ENCODE measurements at places on chromosomes 6 and 20.

DNA sequence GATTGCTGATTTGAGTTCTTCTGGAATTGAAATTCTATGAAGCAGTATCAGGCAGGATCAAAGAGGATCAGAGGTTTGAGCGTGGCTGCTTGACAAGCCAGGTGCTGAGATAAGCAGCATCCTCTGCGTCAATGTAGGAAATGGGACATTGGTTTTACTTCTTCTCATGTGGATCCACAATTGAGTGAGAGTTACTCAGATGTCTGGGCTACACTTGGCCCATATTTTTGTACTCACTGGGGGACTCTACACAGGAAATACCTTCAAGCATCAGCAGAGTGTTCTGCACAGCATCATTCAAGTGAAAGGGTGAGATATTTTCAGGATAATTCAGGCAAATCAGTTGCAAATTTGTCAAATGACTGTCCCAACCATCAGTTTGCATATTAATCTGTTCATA is 613.9 kb upstream of the ARID1B start:
- no peak for DNase-seq

DNA sequence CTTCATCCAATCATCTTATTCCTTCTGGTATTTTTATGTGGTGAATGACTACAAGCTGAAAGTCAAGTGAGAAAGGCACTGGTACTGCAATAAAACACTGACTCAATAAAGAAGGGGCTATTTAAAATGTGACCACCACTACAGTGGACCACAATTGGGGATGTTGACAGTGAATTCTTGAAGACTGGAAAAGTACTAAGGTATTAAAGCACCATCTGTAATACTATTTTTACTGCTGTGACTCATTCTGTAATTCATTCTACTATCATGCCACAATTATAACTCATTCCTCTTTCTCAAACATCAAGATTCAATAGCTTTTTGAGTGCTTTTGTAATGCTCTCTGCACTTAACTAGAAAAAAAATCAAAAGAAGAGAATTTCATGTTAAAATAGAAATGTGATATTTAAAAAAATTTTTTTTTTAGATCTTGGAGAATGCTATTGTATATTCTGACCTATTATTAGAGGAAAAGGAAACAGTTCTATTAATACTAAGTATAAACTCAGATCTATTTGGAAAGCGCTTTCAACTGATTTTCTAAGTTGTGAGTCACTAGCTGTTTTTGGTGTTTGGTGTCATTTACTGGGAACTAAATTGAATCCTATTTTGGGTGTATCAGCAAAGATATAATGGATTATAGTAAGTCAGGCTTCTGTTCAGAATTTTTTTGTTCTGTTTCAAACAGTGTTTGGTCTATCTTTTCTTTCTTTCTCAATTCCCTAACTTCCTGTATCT is 104.7 kb upstream of the TMEM170B start:
- DNase-seq, result no peak

DNA sequence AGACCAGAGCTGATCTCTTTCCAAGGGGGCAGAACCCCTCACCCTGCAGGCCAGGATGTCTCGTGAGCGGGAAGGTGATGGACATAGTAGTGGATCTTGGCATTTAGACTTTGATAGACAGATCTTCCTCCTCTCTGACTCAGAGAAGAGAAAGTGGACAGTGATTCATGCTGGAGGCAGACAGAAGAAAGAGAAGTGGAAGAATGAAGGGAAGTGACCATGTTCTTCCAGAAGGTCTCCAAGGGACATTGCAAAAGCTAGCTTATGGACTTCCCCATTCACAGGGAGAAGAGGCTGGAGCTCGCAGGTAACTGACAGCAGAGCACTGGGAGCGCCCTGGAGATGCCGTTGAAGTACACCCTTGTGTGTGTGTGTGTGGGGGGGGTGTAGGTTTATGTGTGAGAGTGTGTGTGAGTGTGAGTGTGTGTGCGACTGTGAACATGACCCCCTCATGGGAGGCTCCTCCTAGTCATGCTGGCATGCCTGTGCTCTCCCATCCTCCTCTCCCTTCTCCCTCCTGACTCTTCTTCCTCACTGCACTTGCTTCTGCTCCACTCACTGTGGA is 8.0 kb upstream of the RAET1L start:
- DNase-seq, result no peak

DNA sequence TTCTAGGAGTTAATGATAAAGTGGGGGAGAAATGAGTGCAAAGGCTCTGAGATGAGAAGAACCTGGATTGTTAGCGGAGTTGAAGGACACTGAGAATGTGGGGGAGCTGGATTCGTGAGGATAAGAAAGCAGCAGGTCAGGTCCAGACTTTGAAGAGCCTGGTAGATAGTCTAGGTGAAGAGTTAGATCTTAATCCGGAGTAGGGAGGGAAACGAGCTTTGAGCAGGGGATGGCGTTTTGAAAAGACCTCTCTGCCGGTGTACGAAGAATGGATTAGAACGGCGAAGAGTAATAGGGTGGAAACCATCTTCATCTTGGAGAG is 487 bp upstream of the PHF20 start:
- no peak for DNase-seq

DNA sequence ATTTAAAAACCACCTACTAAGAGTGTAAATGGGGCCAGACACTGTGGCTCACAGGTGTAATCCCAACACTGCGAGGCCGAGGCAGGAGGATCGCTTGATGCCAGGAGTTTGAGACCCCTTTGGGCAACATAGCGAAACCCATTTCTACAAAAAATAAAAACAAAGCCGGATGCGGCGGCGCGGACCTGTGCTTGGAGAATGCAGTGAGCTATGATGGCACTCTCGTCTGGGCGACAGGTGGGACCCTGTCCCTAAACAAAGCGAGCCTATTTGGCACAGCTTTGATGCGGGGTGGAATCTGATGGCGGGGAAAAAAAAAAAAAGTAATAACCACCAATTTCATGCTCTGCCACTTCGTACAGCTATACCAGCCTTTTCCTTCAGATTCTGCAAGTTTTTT is 1.1 kb downstream of the TCP1 start:
- DNase-seq, result no peak

DNA sequence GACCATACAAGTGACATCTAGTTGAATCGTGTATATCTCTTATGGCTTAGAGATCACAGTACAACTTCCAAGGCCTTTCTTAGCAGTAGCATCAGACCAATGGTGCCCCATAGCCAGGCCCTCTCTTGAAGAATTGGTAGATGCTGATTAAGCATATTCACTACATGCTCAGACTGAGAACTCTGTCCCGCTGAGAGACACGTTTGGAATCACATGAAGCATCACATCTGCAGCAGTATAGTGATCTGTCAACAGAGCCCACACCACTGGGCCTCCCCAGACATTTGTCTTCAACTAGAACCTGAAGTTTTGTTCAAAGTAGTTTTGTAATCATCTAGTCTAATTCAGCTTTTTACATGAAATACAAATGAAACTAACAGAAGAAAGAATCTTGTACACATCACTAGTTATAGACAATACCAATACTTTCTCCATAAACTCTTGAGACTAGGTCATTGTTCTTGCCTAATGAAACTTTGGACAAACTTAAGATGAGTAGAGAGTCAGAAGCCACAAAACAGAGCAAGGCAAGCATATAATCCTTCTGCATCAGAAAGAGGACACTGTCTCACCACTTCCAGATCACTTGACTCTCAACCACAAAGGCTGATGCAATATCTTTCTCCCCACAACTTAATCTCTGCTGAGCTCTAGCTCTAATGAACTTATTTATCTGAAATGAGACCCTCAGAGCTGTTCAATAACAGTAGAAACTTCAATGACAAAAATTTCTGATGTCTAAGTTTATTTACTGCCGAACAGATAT is 182.7 kb downstream of the TBX18 start:
- no peak for DNase-seq

DNA sequence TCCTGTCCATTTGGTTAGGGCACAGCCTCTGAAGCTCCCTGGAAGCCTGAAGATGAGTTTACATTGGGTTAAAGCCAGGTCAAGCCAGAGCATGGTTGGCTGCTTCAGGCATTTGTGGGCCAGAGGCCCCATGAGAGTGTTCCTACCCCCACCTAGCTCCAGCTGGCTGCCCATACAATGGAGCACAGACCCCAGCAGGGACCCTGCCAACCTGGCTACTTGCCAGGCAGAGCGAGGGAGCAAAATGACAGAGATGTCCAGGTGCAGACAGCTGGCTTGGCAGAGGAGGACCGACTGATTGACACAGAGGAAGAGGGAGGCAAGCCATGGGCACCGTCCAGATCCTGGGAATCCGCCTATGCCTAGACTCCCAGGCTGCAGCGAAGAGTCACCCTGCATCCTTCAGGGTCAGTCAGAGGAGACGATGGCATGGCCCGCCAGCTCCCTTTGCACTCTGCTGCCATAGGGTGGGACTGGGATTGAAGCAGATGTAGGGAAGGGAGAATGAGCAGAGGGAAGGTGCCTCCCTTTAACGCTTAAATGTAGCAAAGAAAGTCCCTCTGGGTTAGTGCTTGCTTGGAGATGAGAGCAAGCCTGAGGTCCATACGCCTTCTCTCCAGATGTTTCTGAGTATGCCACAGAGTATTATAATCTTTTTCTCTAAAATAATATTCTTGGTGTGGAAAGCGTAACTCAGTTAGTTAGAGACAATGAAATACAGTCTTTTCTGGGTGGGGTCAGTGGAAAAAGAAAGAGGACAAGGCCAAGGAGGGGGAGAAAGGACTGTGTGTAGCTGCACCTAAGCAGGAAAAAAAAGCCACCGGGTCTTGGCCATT is 77.6 kb upstream of the FYN start:
- no peak for DNase-seq

DNA sequence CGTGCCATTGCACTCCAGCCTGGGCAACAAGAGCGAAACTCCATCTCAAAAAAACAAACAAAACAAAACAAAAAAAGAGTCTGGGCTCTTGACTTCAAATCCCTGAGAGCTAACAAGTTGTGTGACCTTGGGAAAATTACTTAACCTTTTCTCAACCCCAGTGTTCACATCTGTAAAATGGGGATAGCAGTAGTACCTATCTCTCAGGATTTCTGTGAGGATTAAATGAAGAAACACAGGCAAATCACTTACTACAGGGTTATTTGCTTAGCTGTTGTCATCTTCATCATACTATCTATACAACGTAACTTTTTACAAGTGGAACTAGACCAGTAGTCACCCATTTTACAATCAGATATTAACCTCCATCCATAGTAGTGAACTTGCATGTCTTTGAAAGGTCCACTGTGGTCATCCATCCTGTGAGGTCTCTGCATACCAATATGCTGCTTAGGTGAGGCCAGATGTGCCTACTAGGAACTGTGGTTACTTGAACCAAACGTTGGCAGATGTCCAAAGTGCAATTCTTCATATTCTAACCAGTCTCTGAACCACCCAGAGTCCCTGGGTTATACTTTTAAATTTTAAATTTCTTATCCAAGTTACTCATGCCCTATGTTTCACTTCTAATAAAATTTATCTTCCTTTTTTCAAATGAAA is 128.9 kb upstream of the BEND3 start:
- DNase-seq, result no peak

- DNase-seq, result peak; percentile 71
Observed at GRCh38 chr20:52191132-52191915, at the start of gene ZFP64. Gene ZFP64 (minus strand): TSS chr20:52191779. CDS start chr20:52191636, 143 bp downstream.

DNA sequence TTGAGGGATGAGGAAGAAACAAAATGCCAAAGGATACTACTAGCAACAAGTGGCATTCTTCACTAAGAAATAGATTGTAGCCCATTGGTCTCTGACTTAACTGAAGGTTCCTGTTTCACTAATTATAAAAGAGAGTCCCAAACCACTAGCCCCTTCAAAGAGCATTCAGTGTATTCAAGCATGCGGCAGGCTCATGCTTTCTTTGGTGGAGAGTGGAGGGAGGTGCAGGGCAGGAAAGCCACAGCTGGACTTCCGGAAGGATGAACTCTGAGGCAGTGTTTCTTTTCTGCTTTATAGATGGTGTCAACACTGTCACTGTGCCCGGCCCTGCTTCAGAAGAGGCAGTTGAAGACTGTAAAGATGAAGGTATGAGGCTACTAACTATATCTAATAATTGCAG is 636.1 kb downstream of the KIF16B start:
- DNase-seq, result no peak

- DNase-seq, result no peak
Observed at GRCh38 chr6:107727096-107727757, 96.9 kb downstream of the SCML4 start.

DNA sequence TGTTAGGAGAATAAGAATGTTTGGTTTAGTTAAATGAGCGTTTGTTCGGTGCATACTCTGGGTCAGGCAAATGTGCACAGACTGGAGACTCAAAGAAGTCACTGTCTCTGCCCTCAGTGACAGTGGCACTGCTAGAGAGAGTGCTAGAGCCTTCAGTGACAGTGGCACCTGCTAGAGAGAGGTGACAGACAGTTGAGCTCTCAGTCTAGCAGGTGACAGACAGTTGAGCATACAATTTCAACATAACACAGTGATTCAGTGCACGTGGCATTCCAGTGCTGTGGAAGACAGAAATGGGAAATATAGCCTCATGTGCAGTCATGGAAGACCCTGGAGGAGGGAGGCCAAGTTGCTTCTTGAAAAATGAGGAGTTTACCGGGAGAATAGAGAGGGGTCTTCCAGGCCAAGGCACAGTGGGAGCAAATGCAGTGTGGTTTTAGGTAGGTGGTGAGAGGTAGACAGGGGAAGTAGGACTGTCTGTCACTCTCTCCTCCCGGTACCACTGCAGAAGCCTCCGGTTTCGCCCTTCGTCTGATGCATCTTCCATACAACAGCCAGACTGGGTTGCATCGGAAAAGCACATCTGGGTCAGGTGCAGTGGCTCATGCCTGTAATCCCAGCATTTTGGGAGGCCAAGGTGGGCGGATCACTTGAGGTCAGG is 107.9 kb upstream of the CLDN20 start:
- DNase-seq, result no peak

DNA sequence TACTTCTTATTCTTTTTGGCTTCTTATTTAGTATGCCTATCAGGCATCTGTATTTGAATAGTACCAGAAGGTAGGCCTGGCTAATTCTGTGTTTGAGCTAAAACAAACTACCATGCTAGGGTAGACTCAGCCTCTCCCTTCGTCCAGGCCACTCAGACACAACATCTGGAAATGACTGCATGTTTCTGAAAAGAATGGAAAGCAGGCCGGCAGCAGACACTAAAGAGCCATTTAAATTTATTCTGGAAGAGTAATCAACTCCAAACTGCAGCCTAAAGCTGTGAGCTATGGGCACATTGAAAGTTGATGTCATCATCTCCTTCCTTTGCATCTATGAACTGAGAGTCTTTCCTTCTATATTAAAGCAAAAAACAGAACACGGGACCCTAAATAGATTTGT is 70.9 kb upstream of the SAMD5 start:
- no peak for DNase-seq

DNA sequence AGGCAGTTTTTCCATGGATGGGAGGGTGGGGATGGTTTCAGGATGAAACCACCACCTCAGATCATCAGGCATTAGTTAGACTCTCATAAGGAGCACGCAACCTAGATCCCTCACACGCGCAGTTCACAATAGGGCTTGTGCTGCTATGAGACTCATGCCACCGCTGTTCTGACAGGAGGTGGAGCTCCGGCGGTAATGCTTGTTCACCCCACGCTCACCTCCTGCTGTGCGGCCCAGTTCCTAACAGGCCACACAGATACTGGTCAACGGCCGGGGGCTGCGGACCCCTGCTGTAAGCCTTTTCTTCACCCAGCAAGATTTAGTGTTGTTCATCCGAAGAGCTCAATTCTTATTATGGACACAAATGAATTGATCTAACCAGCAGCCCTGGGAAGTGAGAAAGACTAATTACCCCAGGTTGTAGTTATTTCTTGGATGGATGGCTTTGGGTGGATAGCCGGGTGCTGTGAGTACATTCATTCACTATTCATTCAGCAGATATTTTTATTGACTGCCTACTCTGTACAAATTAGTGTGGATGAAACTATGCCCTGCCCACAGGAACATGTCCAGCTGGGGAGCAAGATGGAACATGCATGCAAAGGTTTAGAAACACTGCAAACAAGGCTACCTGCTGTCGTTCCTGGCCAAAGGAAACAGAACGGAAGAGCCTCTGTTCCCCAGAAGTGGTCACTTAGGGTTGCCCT is 57.2 kb downstream of the RIOK1 start:
- no peak for DNase-seq

Measured in NT2/D1 (cell line).